ENCODE measurements at places on chromosomes 7 and 10. TPM values are rescaled to one million over a fixed set of nuclear protein-coding genes. Genes with fewer than 3 reads are reported as not detected.

The ADRB1 gene
- 0.18 TPM for total RNA-seq

GRCh38 chr7:42483886-42484285 lies 246.9 kb upstream of the GLI3 start:
- H3K27ac ChIP-seq, result no peak overlapping the region
- H3K4me3 ChIP-seq, result no peak overlapping the region
- no peak for DNase-seq
- peaks cover 21% of the 10 kb centered on the region for H3K4me1 ChIP-seq

DNA sequence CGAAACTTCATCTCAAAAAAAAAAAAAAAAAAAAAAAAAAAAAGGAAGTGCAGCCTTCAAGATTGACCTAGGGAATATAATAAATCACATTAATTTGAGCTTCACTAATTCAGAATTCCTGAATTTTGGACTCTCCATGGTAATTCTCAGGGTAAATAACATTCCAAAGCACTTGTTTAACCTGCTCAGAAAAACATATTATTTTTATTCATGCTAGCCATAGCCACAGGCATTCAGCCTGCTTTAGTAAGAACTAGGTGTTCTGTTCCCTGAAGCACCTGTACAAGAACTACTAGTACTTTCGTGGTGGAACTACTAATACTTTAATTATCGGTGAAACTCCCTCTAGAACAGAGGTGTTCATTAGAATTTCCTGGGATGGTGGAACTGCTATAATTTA lies 169.3 kb downstream of the RTKN2 start:
- no peak overlapping the region for H3K27ac ChIP-seq
- H3K4me3 ChIP-seq, result no peak overlapping the region
- H3K4me1 ChIP-seq, result peaks cover 21% of the 10 kb centered on the region
- no peaks in the 10 kb centered on the region for H3K27me3 ChIP-seq

The IFRD1 gene
- 52.5 TPM for total RNA-seq

The SPDYE5 gene
- total RNA-seq, result 0.16 TPM

DNA sequence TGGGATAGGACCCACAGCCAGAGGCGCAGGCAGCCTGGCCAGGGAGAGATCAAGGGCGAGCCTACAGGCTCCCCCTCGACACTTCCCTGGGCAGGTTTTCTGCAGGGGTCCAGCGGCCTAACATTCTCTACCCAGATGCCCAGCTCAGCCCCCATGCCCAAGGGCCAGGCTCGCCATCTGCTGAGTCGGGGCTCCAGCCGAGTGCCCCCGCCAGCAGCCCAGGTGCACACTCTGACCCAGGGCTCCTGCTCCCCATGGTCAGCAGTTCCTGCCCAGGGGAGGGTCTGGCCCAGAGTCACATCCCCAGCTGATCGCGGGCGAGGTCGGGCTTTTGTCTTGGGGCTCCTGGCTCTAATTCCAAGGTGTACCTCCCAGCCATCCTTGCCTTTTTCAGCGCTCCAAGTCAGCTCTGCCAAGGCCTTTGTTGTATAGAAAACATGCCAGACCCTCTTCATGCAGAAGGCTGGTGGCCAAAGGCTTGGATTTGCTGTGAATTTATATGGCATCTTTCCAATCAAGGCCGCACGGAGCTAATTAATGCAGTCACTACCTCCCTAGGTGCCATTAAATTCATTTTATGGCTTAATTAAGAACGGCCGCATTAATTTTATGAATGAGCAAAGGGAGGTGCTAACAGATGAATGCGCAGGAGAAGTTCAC lies 120.6 kb downstream of the LRRC18 start:
- H3K4me1 ChIP-seq, result no peaks in the 10 kb centered on the region
- DNase-seq, result no peak
- no peak overlapping the region for H3K4me3 ChIP-seq
- H3K27me3 ChIP-seq, result peaks cover 30% of the 10 kb centered on the region
- no peak overlapping the region for H3K27ac ChIP-seq
- no peaks in the 10 kb centered on the region for H3K36me3 ChIP-seq

- H3K27me3 ChIP-seq, result no peaks in the 10 kb centered on the region
- H3K36me3 ChIP-seq, result no peaks in the 10 kb centered on the region
- no peak for DNase-seq
- no peak overlapping the region for H3K4me3 ChIP-seq
Observed at GRCh38 chr7:158252837-158253669, 334.6 kb downstream of the PTPRN2 start.

The RNLS gene
- total RNA-seq, result 9.4 TPM

GRCh38 chr7:4345004-4345403 lies 337.1 kb upstream of the FOXK1 start:
- H3K4me3 ChIP-seq, result no peak overlapping the region
- no peak overlapping the region for H3K27ac ChIP-seq
- no peaks in the 10 kb centered on the region for H3K36me3 ChIP-seq
- H3K27me3 ChIP-seq, result no peaks in the 10 kb centered on the region

- peaks cover 48% of the 10 kb centered on the region for H3K27me3 ChIP-seq
- no peaks in the 10 kb centered on the region for H3K36me3 ChIP-seq
- no peak for DNase-seq
- no peak overlapping the region for H3K27ac ChIP-seq
Observed at GRCh38 chr10:101065481-101066145, 3.8 kb downstream of the KAZALD1 start.

The PIP4K2A gene
- total RNA-seq, result 33.6 TPM

- H3K27me3 ChIP-seq, result no peaks in the 10 kb centered on the region
- DNase-seq, result no peak
- H3K27ac ChIP-seq, result no peak overlapping the region
- H3K36me3 ChIP-seq, result no peaks in the 10 kb centered on the region
- H3K4me3 ChIP-seq, result no peak overlapping the region
Observed at GRCh38 chr7:74012842-74013249, 15.1 kb upstream of the ELN start.

The DYNC1I1 gene
- 4.4 TPM for total RNA-seq

The GJD4 gene
- total RNA-seq, result not detected

DNA sequence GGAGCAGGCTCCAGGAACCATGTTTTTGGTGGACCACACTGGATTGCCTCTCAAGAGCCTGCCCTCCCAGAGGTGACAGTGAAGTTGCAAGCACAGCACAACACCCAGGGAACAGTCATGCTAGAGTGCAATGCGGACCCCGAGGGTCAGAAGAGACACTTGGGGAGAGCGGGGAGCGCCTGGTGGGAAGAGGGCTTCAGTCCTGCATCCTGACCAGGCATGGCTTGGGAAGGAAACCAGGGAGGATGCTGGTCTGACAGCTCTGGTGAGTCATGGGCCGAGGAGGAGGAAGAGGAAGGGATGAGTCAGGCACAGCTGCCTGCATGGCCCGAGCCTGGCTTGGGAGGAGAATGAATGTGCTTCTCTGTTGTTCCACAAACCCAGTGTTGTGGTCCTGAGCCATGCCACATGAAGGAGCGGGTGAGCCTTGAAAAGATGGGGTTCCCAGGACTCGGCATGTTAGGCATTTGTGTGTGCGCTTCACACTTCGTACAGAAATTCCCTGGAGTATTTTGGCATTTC lies 29.5 kb upstream of the ANKRD2 start:
- peaks cover 49% of the 10 kb centered on the region for H3K4me1 ChIP-seq
- H3K27ac ChIP-seq, result peak overlapping the region; percentile 96
- no peak for DNase-seq

DNA sequence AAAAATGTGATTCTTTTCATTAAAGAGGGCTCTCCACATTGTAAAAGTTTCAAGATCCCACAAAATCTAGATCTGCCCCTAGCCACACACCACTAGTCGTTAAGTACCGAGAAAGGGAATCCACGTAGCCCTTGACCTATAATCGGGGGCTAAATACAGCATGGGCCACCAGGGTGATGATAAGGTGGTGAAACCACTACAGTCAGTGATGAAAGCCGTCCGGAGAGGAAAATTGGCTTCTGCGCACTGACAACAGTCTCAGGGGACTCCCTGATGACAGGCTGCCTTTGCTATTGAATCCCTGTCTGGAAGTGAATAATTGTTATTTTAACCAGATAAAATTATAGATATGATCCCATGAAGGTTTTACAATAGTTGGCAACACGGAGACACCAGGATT lies 4.6 kb downstream of the TECTB start:
- no peaks in the 10 kb centered on the region for H3K36me3 ChIP-seq
- DNase-seq, result no peak
- no peaks in the 10 kb centered on the region for H3K4me1 ChIP-seq
- no peak overlapping the region for H3K4me3 ChIP-seq

- H3K4me3 ChIP-seq, result no peak overlapping the region
- peaks cover 27% of the 10 kb centered on the region for H3K27me3 ChIP-seq
- DNase-seq, result no peak
- H3K4me1 ChIP-seq, result no peaks in the 10 kb centered on the region
- no peak overlapping the region for H3K27ac ChIP-seq
Observed at GRCh38 chr10:131644289-131644688, 256.5 kb upstream of the PPP2R2D start.

DNA sequence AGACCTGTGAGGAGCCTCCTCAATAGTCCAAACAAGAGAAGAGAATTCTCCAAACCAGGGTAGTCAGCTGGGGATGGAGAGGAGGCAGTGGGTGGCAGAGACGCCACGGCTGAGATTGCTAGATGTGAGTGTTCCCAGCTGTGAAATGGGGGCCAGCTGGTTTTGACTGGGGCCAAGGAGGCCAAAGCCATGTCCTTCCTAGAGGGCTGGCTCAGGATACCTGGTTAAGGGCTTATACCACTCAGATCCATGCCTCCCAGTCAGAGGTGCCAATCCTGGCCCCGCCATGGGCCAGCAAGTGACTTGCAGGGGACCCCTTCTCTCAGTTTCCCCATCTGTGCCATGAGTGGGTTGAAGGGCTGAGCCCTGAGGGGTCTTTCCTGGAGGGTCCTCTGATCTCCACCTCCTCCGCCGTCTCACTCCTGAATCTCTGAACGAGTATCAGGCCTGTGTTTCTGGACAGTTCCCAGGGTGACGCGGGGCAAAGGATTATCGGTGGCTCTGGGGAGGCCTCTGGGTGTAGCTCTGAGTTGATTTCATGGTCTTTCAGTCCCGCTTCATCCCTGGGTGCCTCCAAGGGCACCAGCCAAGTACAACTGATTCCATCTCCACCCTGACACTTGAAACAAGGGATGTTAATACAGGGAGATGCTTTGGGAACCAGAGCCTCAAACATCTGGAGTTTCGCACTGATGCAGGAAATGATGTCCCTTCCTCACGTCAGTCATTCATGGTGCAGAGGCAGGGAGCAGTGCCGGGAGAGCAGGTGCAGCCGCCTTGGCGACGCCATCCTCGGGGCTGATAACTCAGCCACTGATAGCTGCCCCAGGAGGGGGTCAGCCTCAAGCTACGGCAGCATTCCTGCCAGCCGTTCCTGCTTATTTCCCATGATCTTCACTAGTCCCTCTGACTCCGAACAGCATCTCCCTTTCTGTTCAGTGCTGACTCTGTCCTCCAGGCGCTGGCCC lies 126.7 kb downstream of the RGS10 start:
- no peaks in the 10 kb centered on the region for H3K27me3 ChIP-seq
- H3K4me1 ChIP-seq, result peaks cover 30% of the 10 kb centered on the region
- no peak overlapping the region for H3K27ac ChIP-seq

The PODXL gene
- total RNA-seq, result 216 TPM

The MYL7 gene
- 12.5 TPM for total RNA-seq

DNA sequence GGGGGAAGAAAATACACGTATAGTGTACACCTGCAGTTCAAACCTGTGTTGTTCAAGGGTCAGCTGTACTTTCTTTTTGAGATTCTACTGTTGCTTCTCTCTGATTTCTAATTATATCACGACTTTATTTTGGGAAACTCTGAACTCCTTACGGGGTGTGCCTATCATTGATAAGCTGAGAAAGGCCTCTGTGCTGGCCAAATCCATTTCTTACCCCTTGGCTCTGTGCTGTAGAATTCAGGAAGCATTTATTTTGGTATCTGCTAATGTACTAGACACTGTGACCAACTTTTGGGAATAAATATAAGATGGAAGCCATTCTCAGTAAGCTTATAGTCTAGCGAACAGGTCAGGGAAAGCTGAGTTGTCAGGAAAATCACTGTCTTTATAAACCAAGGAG lies 26.9 kb upstream of the RPA3 start:
- no peak overlapping the region for H3K27ac ChIP-seq
- peaks cover 8% of the 10 kb centered on the region for H3K4me1 ChIP-seq
- H3K4me3 ChIP-seq, result no peak overlapping the region
- no peaks in the 10 kb centered on the region for H3K27me3 ChIP-seq
- no peak for DNase-seq

DNA sequence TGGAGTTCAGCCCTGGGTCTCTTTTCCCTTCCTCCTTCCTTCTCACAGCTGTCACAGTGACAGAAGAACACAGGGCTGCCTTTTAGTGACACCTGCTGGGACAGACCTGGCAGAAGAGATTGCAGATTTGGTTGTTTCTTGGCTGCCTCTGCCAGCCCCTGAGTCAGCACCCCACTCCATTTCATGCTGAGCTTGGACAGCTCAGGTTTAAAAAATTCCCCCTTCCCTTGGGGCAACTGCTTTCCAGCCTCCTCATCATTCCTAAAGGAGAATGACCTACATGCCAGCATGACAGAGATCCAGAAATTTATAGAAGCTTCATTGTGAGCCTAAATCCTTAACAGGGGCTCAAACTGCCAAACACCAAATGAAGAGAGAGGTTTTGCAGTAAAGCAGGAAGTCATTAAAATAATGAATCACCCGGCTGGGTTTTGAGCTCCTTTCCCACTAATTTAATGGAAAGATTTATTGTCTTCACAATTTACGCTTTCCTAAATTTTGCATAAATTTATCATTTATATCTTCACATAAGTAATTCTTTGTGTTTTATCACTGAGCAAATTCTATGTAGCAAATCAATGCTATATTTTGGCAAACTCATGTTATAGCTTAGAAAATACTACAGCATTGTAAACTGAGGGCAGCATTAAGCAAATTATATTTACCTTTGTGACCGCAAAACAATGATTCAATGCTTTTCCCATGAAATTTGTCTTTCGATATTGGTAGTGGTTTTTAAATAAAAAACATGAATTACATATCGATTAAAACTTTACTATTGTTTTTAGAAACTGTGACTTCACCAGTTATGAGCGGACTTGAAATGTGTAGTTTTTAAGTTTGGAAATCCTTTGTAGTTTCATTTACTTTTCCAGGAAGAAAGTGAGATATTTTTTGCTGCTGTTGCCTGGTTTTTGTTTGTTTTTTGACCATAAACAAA lies 399.5 kb upstream of the ANKRD30A start:
- H3K27me3 ChIP-seq, result no peaks in the 10 kb centered on the region
- H3K27ac ChIP-seq, result peak overlapping the region; percentile 81
- H3K4me3 ChIP-seq, result no peak overlapping the region
- H3K4me1 ChIP-seq, result peaks cover 14% of the 10 kb centered on the region

GRCh38 chr10:104935656-104936055 lies 294.6 kb downstream of the SORCS3 start:
- no peak overlapping the region for H3K4me3 ChIP-seq
- no peak overlapping the region for H3K27ac ChIP-seq
- no peak for DNase-seq
- peaks cover 35% of the 10 kb centered on the region for H3K27me3 ChIP-seq
- no peaks in the 10 kb centered on the region for H3K4me1 ChIP-seq

- no peaks in the 10 kb centered on the region for H3K36me3 ChIP-seq
- no peaks in the 10 kb centered on the region for H3K27me3 ChIP-seq
- peak overlapping the region; percentile 88 for H3K4me3 ChIP-seq
- peaks cover 15% of the 10 kb centered on the region for H3K4me1 ChIP-seq
- DNase-seq, result no peak
Observed at GRCh38 chr10:69123306-69123746, 652 bp upstream of the VPS26A start.
